Thymus (tissue), 14 donors: ENCODE measurements at places on chromosomes 5 and 9. TPM values are rescaled to one million over a fixed set of nuclear protein-coding genes. Genes with fewer than 3 reads are reported as not detected.

PCDHGB6 gene
- total RNA-seq = 0.61 TPM

DNA sequence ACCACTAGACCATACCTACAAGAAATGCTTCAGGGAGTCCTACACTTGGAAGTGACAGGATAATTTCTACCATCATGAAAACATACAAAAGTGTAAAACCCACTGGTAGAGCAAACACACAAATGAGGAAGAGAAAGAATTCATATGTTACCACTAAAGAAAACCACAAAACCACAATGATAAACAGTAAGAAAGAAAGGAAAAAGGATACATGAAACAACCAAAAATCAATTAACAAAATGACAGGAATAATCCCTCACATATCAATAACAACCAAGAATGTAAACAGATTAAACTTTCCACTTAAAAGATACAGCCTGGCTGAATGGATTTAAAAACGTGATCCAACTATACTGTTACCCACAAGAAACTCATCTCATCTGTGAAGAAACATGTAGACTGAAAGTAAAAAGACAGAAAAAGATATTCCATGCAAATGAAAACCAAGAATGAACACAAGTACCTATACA is 83.4 kb downstream of the LPAR1 start:
- no peak for DNase-seq
- H3K4me1 ChIP-seq = peaks cover 2% of the 10 kb centered on the region
- H3K36me3 ChIP-seq = no peaks in the 10 kb centered on the region
- no peaks in the 10 kb centered on the region for H3K27me3 ChIP-seq
- H3K27ac ChIP-seq = no peak overlapping the region
- no peak overlapping the region for H3K4me3 ChIP-seq

DNA sequence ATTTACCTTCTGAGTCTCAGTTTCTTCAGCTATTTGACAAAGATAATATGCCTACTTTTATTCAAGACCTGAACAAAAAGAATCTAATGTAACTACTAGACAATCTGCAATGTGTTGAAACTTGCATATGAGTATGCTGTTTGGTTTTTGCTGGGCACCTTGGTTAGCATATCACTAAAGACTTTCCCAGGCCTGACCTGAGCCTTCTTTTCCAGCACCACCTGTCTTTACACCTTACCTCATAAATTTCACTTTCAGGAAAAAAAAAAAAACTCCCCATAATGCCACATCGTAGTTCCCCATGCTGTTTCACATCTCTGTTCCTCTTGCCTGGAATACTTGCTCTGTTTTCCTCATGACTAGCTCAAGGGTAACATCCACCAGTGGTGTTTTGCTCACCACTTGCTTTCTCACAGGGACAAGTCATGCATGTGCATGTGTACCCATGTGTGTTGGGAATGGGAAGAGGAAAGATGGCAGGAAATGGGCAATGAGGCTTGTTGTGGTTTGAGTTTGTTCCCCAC is 45.6 kb upstream of the TLE4 start:
- no peak overlapping the region for H3K27ac ChIP-seq
- DNase-seq = no peak
- H3K36me3 ChIP-seq = no peaks in the 10 kb centered on the region
- no peaks in the 10 kb centered on the region for H3K27me3 ChIP-seq
- H3K4me3 ChIP-seq = no peak overlapping the region

DNA sequence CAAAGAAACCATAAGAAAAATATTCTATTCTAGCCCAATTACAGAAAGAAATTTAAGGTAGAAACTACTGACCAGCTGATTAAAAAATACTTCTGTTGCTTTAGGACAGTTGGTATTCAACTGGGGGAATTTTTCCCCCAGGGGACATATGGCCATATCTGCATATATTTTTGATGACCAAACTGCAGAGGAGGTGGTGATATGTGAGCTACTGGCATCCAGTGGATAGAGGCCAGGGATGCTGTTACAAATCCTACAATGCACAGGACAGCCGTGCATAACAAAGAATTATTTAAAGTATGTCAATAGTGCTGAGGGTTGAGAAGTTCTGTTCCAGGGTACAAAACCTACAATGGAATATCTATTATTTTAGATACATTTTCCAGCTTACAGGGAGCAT is 24.0 kb downstream of the ZFR start:
- H3K27me3 ChIP-seq = no peaks in the 10 kb centered on the region
- no peak overlapping the region for H3K4me3 ChIP-seq
- H3K27ac ChIP-seq = no peak overlapping the region
- H3K4me1 ChIP-seq = no peaks in the 10 kb centered on the region

GRCh38 chr5:39533749-39534148 is 109.0 kb upstream of the DAB2 start:
- H3K27ac ChIP-seq = no peak overlapping the region
- no peak overlapping the region for H3K4me3 ChIP-seq
- DNase-seq = no peak
- H3K36me3 ChIP-seq = no peaks in the 10 kb centered on the region
- H3K27me3 ChIP-seq = no peaks in the 10 kb centered on the region

DNA sequence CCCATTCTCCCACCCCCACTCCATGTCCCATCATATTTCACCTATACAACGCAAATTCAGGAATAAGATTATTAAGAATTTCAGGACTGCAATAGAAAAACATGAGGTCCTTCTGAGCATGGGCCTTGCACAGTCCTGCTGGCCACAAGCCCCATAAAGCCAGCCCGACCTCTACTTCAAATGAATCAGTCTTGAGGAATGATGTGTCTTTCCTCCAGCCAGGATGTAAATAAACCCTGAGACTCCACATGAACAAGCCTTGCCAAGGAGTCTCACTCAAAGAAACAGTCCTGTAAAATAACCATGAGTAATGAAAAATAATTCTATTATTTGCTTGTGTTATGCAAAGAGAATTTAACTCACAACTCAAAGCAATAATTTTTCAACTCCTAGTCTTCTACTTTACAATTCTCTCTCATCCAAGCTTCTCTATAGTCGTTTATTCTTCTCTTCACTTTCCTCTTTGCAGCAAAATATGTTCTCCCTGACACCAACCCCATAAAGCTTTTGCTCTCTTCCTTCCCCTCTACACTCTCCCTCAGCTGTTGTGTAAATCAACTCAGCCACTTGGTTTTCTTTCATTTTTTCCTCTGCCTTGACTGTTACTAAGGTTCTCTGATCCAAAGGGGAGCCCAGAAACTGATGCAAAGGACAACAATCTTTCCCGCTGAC is 140.1 kb upstream of the MOCS2 start:
- H3K36me3 ChIP-seq = no peaks in the 10 kb centered on the region
- no peak for DNase-seq
- peaks cover 9% of the 10 kb centered on the region for H3K4me1 ChIP-seq
- H3K27me3 ChIP-seq = peaks cover 2% of the 10 kb centered on the region

DNA sequence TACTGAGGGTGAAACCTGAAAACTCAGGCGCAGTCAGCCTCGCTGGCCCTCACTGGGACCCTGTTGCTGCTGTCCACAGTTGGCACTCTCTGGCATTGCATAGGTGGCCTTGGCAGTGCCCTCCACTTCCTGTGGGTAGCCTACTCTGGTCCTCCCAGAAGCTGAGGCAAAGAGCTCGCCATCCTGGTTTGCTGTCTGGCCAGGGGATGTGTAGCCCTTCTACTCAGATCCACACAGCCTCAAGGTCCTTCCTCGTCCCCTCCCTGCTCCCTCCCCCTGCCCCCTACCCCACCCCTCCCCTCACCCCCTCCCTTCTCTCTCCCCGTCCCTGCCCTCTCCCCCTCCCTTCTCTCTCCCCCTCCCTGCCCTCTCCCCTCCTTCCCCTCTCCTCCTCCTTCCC is 176.0 kb downstream of the OLFM1 start:
- DNase-seq = no peak
- no peaks in the 10 kb centered on the region for H3K27me3 ChIP-seq
- H3K27ac ChIP-seq = no peak overlapping the region
- H3K36me3 ChIP-seq = no peaks in the 10 kb centered on the region

NR6A1 gene
- 0.47 TPM for total RNA-seq

DNAI1 gene
- 0.38 TPM for total RNA-seq

DPYSL3 gene
- 3.7 TPM for total RNA-seq

DNA sequence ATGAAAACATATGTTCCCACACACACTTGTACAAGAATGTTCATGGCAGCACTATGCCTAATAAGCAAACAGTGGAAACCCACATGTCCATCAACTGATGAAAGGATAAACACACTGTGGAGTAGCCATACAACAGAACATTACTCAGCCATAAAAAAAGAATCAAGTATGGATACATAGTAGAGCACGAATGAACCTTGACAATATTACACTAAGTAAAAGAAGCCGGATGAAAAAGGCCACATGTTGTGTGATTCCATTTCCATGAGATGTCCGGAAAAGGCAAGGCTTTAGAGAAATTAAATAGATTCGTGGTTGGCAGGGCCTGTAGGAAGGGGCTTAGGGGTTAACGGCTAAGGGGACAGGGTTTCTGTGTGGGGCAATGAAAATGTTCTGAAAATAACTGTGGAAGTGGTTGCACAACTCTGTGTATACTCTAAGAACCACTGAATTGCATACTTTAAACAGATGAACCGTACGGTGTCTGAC is 51.4 kb downstream of the COL23A1 start:
- no peak for DNase-seq
- no peaks in the 10 kb centered on the region for H3K27me3 ChIP-seq
- H3K4me3 ChIP-seq = no peak overlapping the region
- no peak overlapping the region for H3K27ac ChIP-seq

GRCh38 chr5:114416254-114416653 is 54.4 kb downstream of the KCNN2 start:
- H3K4me3 ChIP-seq = no peak overlapping the region
- no peaks in the 10 kb centered on the region for H3K36me3 ChIP-seq
- H3K27me3 ChIP-seq = no peaks in the 10 kb centered on the region
- no peaks in the 10 kb centered on the region for H3K4me1 ChIP-seq
- no peak overlapping the region for H3K27ac ChIP-seq

PKD2L2 gene
- not detected for total RNA-seq

SLC6A7 gene
- under 0.01 TPM for total RNA-seq

FBP2 gene
- 0.38 TPM for total RNA-seq
